H4 (cell line): ENCODE measurements at places on chromosomes 1 and 21. TPM values are rescaled to one million over a fixed set of nuclear protein-coding genes. Genes with fewer than 3 reads are reported as not detected.

LCE1D gene
- not detected in 2 replicates for total RNA-seq

FCRL4 gene
- not detected in 2 replicates for total RNA-seq

JAM2 gene
- total RNA-seq: 0.70 and 3.1 TPM in 2 replicates

ZFP69B gene
- total RNA-seq: 3.5 and 5.2 TPM in 2 replicates

CELA3A gene
- total RNA-seq: not detected in 2 replicates

MTOR gene
- total RNA-seq: 28.2 and 34.6 TPM in 2 replicates

NUP210L gene
- 0.02 TPM in 1 of 2 replicates, not detected in the other for total RNA-seq

INSRR gene
- not detected in 2 replicates for total RNA-seq

VWA5B1 gene
- not detected in 2 replicates for total RNA-seq

CBR3 gene
- total RNA-seq: 33.0 and 33.6 TPM in 2 replicates

CR1L gene
- not detected in 2 replicates for total RNA-seq

TEX38 gene
- not detected in 2 replicates for total RNA-seq

KIF17 gene
- total RNA-seq: 0.10 TPM in 1 of 2 replicates, not detected in the other

NRDC gene
- 77.0 and 78.8 TPM in 2 replicates for total RNA-seq

MRPS15 gene
- total RNA-seq: 113 and 121 TPM in 2 replicates

SPRR3 gene
- not detected in 2 replicates for total RNA-seq

EFNA3 gene
- 7.5 and 9.5 TPM in 2 replicates for total RNA-seq

PPP1R15B gene
- 17.9 and 19.2 TPM in 2 replicates for total RNA-seq

ATF6 gene
- total RNA-seq: 27.1 and 28.8 TPM in 2 replicates

EFHD2 gene
- total RNA-seq: 30.8 and 33.5 TPM in 2 replicates

BSND gene
- not detected in 2 replicates for total RNA-seq

HSPB7 gene
- total RNA-seq: not detected in 2 replicates

DCST2 gene
- total RNA-seq: not detected in 2 replicates

S100A12 gene
- not detected in 2 replicates for total RNA-seq

EXO5 gene
- 8.7 and 20.9 TPM in 2 replicates for total RNA-seq

CYYR1 gene
- total RNA-seq: not detected in 2 replicates

IRF2BP2 gene
- total RNA-seq: 34.3 and 43.4 TPM in 2 replicates

ANKRD65 gene
- total RNA-seq: not detected in 2 replicates

SPRR2B gene
- total RNA-seq: not detected in 2 replicates

LRRC38 gene
- not detected in 2 replicates for total RNA-seq

SIK1 gene
- total RNA-seq: 1.9 TPM in 1 of 2 replicates, not detected in the other

ETV3L gene
- not detected in 2 replicates for total RNA-seq

HHIPL2 gene
- 20.9 and 22.5 TPM in 2 replicates for total RNA-seq

F3 gene
- total RNA-seq: 42.6 and 43.3 TPM in 2 replicates

ZNF593 gene
- 27.4 and 41.0 TPM in 2 replicates for total RNA-seq

LHX8 gene
- total RNA-seq: 13.0 and 16.1 TPM in 2 replicates

OR2M3 gene
- 0.04 TPM in 1 of 2 replicates, not detected in the other for total RNA-seq

SH2D1B gene
- 0.06 TPM in 1 of 2 replicates, not detected in the other for total RNA-seq

UQCRHL gene
- total RNA-seq: 4.9 and 6.0 TPM in 2 replicates

GPR161 gene
- total RNA-seq: 5.8 and 7.0 TPM in 2 replicates

XCL2 gene
- total RNA-seq: not detected in 2 replicates

IL22RA1 gene
- 0.85 and 1.2 TPM in 2 replicates for total RNA-seq

MCOLN2 gene
- total RNA-seq: 2.3 and 2.6 TPM in 2 replicates

TFF2 gene
- not detected in 2 replicates for total RNA-seq

TSPEAR gene
- 0.08 TPM in 1 of 2 replicates, not detected in the other for total RNA-seq

CD1C gene
- not detected in 2 replicates for total RNA-seq

GABRD gene
- total RNA-seq: 2.1 TPM in 2 replicates

ANXA9 gene
- total RNA-seq: 0.04 and 0.23 TPM in 2 replicates

OR2AK2 gene
- total RNA-seq: not detected in 2 replicates

TRIM45 gene
- total RNA-seq: 0.92 and 0.97 TPM in 2 replicates

CSF3R gene
- not detected in 2 replicates for total RNA-seq

HRNR gene
- total RNA-seq: not detected in 2 replicates

IFI44L gene
- 58.5 and 79.9 TPM in 2 replicates for total RNA-seq

ORC1 gene
- total RNA-seq: 29.4 and 31.1 TPM in 2 replicates

PIGR gene
- total RNA-seq: 0.02 TPM in 1 of 2 replicates, not detected in the other

PERM1 gene
- total RNA-seq: 0.19 TPM in 1 of 2 replicates, not detected in the other
